ENCODE measurements at places on chromosomes 12 and 14. TPM values are rescaled to one million over a fixed set of nuclear protein-coding genes. Genes with fewer than 3 reads are reported as not detected.

GRCh38 chr14:92998946-92999345 lies 76.0 kb downstream of the CHGA start:
- no peak for DNase-seq
- H3K4me3 ChIP-seq, result no peak overlapping the region
- peaks cover 2% of the 10 kb centered on the region for H3K4me1 ChIP-seq
- no peaks in the 10 kb centered on the region for H3K27me3 ChIP-seq
- no peak overlapping the region for H3K27ac ChIP-seq

DNA sequence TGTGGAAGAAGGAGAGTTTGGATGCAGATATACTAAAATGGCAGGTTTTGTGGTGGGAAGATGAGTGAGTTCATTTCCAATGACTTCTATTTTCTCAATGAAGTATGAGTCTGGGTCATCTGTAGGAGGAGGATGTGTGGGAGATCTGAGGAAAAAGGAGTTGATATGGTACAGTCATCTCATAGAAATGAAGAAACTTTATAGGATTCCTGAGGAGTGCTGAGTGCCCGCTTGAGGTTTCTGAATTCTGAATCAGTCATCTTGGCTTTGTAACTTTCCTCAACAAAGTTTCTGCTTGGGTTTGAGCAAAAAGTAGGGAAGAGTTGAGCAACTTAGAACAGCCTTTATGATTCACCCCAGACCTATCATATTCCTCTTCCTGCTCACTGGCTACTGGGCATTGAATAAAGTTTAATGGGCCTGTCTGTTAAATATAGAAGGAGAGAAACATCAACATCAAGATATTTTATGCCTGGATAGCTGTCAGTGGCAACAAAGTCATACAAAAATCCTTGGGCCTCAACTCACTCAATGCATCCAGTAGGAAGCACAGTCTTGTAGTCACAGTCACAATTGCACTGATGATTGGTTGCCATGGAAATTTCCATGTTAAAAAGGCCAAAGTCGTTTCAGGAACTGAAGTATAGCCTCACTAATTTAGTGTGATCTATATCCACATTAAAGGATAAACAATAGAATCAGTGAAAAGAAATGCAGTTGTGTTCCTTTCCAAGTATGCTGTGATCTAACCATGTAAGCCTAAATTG lies 284.7 kb downstream of the DUSP6 start:
- H3K27me3 ChIP-seq, result no peaks in the 10 kb centered on the region
- H3K27ac ChIP-seq, result peak overlapping the region; percentile 22
- H3K4me1 ChIP-seq, result peaks cover 8% of the 10 kb centered on the region
- no peak overlapping the region for H3K4me3 ChIP-seq
- H3K36me3 ChIP-seq, result no peaks in the 10 kb centered on the region
- no peak for DNase-seq

DNA sequence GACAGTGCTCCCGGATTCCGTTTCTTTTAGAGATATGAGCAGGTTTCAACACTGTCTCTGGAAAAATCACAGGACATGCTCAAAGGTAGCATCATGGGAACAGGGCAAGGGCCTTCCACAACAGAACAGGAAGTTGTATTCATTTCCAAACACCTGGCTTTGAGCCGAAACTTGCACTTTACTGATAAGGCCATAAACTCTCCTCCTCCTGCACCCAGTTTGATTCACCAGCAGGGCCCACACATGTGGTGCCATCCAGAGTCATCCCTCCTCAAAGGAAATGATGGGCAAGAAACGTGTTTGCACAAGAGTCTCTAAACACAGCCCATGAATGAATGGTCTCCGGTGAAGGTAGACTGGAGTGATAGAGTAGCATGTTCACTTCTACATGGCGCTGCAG lies 268.4 kb upstream of the FKBP4 start:
- no peaks in the 10 kb centered on the region for H3K27me3 ChIP-seq
- DNase-seq, result no peak
- H3K27ac ChIP-seq, result no peak overlapping the region

Gene SERPINA5
- total RNA-seq, result 0.50 TPM

DNA sequence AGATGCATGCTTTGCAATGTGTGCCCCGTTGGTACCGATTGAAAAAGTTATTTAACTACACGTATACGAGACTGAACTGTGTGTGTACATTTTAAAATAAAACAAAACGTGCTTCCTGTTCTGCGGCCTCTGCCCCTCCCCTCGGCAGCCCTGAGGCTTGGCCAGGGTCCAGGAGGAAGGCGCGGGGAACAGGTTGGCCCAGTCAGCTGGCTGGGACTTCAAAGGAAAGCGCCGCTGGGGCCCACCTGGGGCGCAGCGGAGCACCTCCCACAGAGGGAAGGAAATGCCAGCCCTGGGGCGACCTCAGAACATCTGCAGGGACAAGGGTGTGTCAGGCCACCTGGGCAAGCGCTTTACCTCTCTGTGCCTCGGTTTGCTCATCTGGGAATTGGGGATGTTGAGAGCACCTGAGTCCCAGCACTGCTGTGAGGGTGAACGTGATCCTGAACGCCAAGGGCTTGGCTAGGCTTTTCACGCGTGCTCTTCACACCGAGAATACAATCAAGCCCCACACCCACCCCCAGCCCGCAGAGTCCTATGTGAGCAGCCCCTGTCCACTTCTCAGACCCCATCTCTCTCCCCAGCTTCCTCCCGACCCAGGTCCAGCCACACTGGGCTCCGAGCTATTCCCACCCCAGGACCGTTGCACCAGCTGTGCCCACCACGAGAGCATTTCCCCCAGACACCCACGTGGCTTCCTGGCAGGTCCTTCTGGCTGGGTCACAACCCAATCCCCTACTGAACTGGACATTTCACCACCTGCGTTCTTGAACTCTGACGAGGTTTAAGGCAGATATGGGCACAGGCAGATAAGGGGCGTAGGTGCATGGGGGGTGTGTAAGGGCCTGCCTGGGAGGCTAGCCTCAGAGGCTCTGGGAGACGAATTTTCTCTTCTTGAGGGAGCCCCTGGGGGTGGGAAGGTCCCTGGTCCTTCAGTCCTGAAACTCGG lies 41.9 kb upstream of the NCOR2 start:
- H3K4me1 ChIP-seq, result peaks cover 17% of the 10 kb centered on the region
- H3K36me3 ChIP-seq, result no peaks in the 10 kb centered on the region
- no peak overlapping the region for H3K4me3 ChIP-seq

- no peaks in the 10 kb centered on the region for H3K27me3 ChIP-seq
- peak overlapping the region; percentile 91 for H3K4me3 ChIP-seq
- H3K4me1 ChIP-seq, result peaks cover 39% of the 10 kb centered on the region
- peaks cover 14% of the 10 kb centered on the region for H3K36me3 ChIP-seq
- H3K27ac ChIP-seq, result peak overlapping the region; percentile 96
Observed at GRCh38 chr14:24298892-24299254, 707 bp downstream of the DHRS1 start.

DNA sequence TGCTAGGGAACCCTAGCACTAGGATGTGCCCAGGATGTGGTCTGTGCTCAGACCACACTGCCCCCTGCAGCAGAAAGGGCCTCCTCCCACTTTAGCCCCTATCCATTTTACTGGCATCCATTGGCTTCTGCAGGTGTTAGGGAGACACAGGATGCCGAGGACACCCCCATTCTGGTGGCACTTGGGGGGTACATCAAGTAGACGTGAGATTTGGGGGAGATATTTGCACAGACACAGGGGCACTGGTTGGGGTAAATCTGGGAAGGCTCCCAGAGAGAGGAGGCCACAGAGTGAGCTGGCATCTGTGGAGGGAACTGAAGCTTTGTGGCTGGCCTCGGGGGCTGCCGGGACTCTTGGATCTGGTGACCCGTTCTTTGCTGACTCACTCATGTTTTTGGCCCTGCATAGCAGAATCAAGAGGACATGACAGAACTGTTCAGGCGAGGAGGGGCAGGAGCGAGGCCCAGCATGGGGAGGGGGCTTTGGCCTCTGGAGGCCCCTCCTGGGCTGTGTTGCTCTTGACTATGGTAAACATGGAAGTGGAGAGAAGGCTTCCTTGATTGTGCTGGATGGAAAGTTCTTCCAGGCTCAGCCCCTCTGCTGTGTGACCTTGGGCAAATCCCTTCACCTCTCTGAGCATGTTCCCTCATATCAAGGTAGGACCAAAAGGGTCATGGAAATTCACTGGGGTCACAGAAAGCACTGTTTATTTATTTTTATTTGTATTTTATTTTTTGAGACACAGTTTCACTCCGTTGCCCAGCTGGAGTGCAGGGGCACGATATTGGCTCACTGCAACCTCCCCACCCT lies 1.8 kb downstream of the PLBD2 start:
- H3K27me3 ChIP-seq, result no peaks in the 10 kb centered on the region
- H3K27ac ChIP-seq, result no peak overlapping the region
- peak overlapping the region; percentile 84 for H3K4me3 ChIP-seq

- no peak for DNase-seq
- H3K36me3 ChIP-seq, result no peaks in the 10 kb centered on the region
- no peak overlapping the region for H3K4me3 ChIP-seq
- peak overlapping the region; percentile 82 for H3K27ac ChIP-seq
Observed at GRCh38 chr12:47085815-47086252, 6.1 kb upstream of the AMIGO2 start.

GRCh38 chr14:77985211-77985615 lies 185.0 kb upstream of the NRXN3 start:
- no peaks in the 10 kb centered on the region for H3K36me3 ChIP-seq
- peaks cover 10% of the 10 kb centered on the region for H3K4me1 ChIP-seq
- DNase-seq, result no peak
- H3K27ac ChIP-seq, result no peak overlapping the region
- peaks cover 6% of the 10 kb centered on the region for H3K27me3 ChIP-seq

Gene LMNTD1
- 0.75 TPM for total RNA-seq

- peaks cover 8% of the 10 kb centered on the region for H3K4me1 ChIP-seq
- H3K27ac ChIP-seq, result no peak overlapping the region
- H3K4me3 ChIP-seq, result no peak overlapping the region
- H3K27me3 ChIP-seq, result no peaks in the 10 kb centered on the region
Observed at GRCh38 chr14:100448376-100448775, 125.2 kb downstream of the SLC25A47 start.

Gene CCDC38
- total RNA-seq, result not detected

GRCh38 chr14:75877884-75878283 lies 103.9 kb downstream of the TGFB3 start:
- peaks cover 72% of the 10 kb centered on the region for H3K4me1 ChIP-seq
- peaks cover 2% of the 10 kb centered on the region for H3K36me3 ChIP-seq
- DNase-seq, result no peak
- H3K27ac ChIP-seq, result peak overlapping the region; percentile 91
- no peak overlapping the region for H3K4me3 ChIP-seq

Gene RNASE7
- not detected for total RNA-seq

GRCh38 chr12:1591034-1591433 lies 3.3 kb downstream of the FBXL14 start:
- DNase-seq, result no peak
- H3K27ac ChIP-seq, result peak overlapping the region; percentile 96
- peaks cover 80% of the 10 kb centered on the region for H3K4me1 ChIP-seq

Gene CAPZA3
- total RNA-seq, result not detected

DNA sequence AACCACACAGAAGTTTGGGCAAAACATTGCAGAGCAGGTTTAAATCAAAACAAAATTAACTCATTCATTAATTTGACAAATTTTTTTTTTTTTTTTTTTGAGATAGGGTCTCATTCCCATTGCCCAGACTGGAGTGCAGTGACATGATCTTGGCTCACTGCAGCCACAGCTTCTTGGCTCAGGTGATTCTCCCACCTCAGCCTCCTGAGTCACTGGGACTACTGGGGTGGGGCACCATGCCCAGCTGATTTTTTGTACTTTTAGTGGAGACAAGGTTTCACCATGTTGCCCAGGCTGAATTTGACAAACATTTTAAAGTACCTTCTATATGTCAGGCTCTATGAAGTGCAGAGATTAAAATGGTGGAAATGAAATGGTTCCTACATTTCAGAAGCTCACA lies 257.1 kb upstream of the NPAS3 start:
- H3K4me1 ChIP-seq, result no peaks in the 10 kb centered on the region
- H3K27me3 ChIP-seq, result no peaks in the 10 kb centered on the region
- DNase-seq, result no peak

- H3K27ac ChIP-seq, result no peak overlapping the region
- H3K4me3 ChIP-seq, result no peak overlapping the region
- no peaks in the 10 kb centered on the region for H3K27me3 ChIP-seq
- H3K36me3 ChIP-seq, result peaks cover 16% of the 10 kb centered on the region
- H3K4me1 ChIP-seq, result peaks cover 13% of the 10 kb centered on the region
- DNase-seq, result no peak
Observed at GRCh38 chr12:123254853-123255446, 16.7 kb downstream of the CDK2AP1 start.

GRCh38 chr12:85279449-85280164 lies 413 bp upstream of the ALX1 start:
- H3K27me3 ChIP-seq, result peaks cover 40% of the 10 kb centered on the region
- no peaks in the 10 kb centered on the region for H3K36me3 ChIP-seq
- DNase-seq, result peak; percentile 78
- H3K27ac ChIP-seq, result peak overlapping the region; percentile 99
- peaks cover 28% of the 10 kb centered on the region for H3K4me1 ChIP-seq

Gene MFAP5
- total RNA-seq, result 40.2 TPM

GRCh38 chr14:73365727-73366126 lies 92.6 kb downstream of the NUMB start:
- no peaks in the 10 kb centered on the region for H3K27me3 ChIP-seq
- no peak for DNase-seq
- no peaks in the 10 kb centered on the region for H3K4me1 ChIP-seq
- peaks cover 5% of the 10 kb centered on the region for H3K36me3 ChIP-seq
- H3K27ac ChIP-seq, result no peak overlapping the region
- H3K4me3 ChIP-seq, result no peak overlapping the region

GRCh38 chr12:10553148-10553547 lies 47.5 kb downstream of the EIF2S3B start:
- no peaks in the 10 kb centered on the region for H3K36me3 ChIP-seq
- no peaks in the 10 kb centered on the region for H3K4me1 ChIP-seq
- no peak overlapping the region for H3K4me3 ChIP-seq
- peaks cover 7% of the 10 kb centered on the region for H3K27me3 ChIP-seq
- DNase-seq, result no peak

DNA sequence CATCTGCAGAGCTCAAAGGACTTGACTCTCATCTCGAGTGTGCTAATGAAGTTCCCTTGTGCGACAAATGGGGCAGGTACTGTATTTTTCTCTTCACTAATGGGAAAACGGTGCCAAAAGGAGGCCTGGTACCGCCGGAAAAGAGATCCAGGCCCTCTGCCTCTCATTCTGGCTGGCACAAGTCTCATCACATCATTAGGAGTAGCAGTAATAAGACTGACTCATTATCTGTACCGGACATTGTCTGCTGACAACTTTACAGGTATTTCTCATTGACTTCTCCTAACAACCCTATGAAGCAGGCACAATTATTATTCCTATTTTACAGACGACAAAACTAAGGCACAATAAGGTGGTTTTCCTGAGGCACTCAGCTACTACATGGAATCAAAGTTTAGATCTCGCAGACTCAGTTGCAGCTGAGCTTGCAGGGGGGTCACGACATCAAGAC lies 668 bp downstream of the APPL2 start:
- DNase-seq, result no peak
- H3K36me3 ChIP-seq, result no peaks in the 10 kb centered on the region
- peak overlapping the region; percentile 72 for H3K27ac ChIP-seq
- H3K27me3 ChIP-seq, result no peaks in the 10 kb centered on the region
- peak overlapping the region; percentile 82 for H3K4me3 ChIP-seq

Gene ANAPC7
- total RNA-seq, result 50.3 TPM

DNA sequence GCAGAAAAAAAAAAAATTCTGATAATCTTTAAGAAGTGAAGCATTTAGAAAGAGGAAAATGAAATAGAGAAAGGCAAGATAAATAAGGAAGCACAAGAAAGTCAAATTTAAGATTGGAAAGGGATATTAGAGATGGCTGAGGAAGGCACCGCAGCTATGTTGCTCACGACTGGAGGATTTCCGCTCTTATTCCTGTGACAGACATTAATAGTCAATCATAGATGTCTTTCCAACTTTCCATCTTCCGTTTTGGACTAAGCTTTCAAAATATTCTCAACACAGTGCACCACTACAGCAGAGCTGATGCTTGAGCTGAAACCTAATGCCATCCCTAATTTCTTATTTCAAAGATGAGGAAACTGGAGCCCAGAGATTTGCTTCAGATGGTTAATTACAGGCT lies 290.6 kb downstream of the FOXN3 start:
- H3K27me3 ChIP-seq, result peaks cover 22% of the 10 kb centered on the region
- H3K36me3 ChIP-seq, result no peaks in the 10 kb centered on the region
- DNase-seq, result no peak
- no peak overlapping the region for H3K27ac ChIP-seq
- no peaks in the 10 kb centered on the region for H3K4me1 ChIP-seq
